Anterior cingulate cortex (tissue), 58 donors: ENCODE measurements at places on chromosomes 5 and 9.

- no peak for DNase-seq
Observed at GRCh38 chr5:109691996-109692395, 2.3 kb downstream of the MAN2A1 start.

GRCh38 chr9:120382453-120382852 is 197.5 kb downstream of the CDK5RAP2 start:
- DNase-seq: no peak

- no peak for DNase-seq
Observed at GRCh38 chr5:142319105-142319504, 5.7 kb downstream of the SPRY4 start.

- DNase-seq: peak; percentile 35
Observed at GRCh38 chr9:14692470-14693250, 572 bp downstream of the ZDHHC21 start.

DNA sequence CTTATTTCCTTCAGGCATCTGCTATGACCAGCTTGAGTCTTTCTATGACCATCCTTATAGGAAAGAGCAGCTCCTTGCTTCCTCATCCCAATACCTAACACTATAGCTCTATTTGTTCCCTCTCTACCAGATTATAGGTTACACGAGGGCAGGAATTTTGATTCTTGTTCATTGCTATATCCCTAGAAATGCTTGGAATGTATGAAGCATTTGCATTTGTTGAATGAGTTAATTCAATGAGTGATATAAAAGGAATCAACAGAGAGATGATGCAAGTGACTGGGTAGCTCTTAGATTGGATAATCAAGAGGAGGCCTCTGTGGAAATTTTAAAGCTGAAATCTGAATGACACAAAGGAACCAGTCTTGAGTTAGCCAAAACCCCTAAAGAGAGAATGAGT is 13.9 kb downstream of the ZCCHC9 start:
- DNase-seq: no peak

- DNase-seq: no peak
Observed at GRCh38 chr9:17600962-17601593, 22.2 kb downstream of the SH3GL2 start.

GRCh38 chr5:172748341-172748843 is 22.6 kb downstream of the DUSP1 start:
- no peak for DNase-seq

- no peak for DNase-seq
Observed at GRCh38 chr9:82421498-82421897, 432.9 kb downstream of the SPATA31D1 start.

- DNase-seq: no peak
Observed at GRCh38 chr9:20538956-20539355, 83.3 kb downstream of the MLLT3 start.

- no peak for DNase-seq
Observed at GRCh38 chr5:125117566-125117965, 371.1 kb upstream of the ZNF608 start.

- no peak for DNase-seq
Observed at GRCh38 chr9:81664638-81665222, 24.6 kb downstream of the TLE1 start.

GRCh38 chr5:170576602-170577535 is 73.0 kb downstream of the KCNIP1 start:
- no peak for DNase-seq

DNA sequence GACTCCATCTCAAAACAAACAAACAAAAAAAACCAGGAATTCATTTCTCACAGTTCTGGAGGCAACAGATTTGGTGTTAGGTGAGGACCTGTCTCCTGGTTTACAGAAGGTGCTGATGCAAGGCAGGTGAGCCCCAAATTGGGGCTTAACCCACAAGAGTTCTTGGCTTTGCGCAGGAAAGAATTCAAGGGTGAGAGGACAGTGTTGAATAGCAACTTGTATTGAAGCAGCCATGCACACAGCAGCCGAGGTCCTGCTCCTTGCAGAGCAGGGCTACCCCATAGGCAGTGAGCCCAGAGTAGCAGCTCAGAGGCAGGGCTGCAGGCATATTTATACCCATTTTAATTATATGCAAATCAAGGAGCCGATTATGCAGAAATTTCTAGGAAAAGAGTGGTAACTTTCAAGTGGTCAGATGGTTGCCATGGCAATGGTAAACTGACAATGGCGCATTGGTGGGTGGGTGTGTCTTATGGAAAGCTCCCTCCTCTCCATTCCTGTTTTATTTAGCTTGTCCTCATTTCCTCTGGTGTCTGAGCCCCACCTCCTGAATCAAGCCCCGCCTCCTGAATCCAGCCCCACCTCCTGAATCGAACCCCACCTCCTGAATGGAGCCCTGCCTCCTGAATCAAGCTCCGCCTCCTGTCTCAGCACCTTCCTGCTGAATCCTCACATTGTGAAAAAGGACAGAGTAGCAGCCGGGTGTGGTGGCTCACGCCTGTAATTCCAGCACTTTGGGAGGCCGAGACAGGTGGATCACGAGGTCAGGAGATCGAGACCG is 34.5 kb upstream of the COL5A1 start:
- no peak for DNase-seq

- no peak for DNase-seq
Observed at GRCh38 chr9:99231711-99232110, 9.6 kb downstream of the SEC61B start.

DNA sequence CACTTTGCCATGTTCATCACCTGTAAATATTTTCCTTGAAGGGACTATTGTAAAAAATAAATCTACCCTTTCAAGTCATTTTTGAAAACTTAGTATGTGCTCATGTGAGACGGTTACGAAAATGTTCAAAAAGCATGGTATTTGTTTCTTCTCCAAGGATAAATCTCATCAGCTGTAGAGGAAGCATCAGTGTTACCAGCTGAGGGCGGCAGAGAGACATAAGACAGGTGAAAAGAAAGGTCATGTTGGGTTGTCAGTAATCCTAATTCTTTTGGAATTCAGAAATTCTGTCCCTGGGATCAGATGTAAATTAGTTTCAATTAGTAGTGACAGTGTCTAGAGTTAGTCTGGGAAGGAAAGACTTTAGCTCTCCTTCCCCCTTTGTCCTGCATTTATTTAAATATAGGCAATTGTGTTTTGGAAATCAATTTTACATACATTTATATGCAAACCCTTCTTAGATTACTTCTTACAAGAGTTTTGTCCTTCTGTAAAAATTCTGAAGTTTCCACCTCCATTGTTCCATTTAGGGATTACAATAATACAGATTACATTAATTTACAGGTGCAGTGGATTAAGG is 791.9 kb upstream of the CDH6 start:
- no peak for DNase-seq

GRCh38 chr9:125850106-125850632 is 103.0 kb downstream of the PBX3 start:
- DNase-seq: no peak

DNA sequence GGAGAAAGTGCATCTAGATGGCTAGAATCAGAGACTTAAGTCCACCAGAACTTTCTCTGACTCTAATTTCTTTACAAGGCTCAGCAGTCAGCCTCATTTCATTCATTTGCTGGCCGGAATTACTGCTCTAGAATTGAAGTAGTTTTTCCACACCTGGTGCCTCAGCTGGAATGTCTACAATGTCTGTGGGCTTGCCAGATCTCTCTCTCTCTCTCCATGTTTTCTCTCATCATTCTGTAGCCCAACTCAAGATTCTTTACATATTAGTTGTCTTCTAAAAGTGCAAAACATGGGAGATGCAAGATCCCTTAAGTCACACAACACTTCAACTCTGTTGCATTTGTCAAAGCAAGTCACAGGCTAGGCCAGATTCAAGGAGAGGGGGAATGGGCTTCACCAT is 103.9 kb upstream of the TAF11L2 start:
- no peak for DNase-seq

- no peak for DNase-seq
Observed at GRCh38 chr9:27433631-27434325, 90.3 kb upstream of the IFNK start.

DNA sequence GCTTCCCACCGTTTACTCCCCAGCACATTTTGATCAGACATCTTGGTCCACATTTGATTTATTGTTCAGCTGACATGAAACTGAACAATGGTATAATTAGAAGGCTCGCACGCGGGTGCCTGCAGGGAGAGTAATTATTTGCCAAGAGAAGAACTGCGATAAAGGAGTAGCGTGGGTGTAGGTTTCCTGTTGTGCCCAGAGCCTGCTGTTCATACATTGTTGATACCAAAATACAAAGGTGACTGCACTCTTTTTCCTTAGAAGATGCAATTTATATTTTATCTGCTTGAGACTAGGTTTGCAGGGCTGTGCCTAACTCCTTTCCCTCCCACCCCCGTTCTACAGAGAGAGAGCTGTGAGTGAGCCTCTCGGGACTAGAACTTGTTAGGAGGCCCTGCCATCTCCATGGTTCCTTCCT is 241.8 kb upstream of the MSX2 start:
- no peak for DNase-seq

- DNase-seq: no peak
Observed at GRCh38 chr5:36173426-36173825, 21.5 kb downstream of the SKP2 start.

DNA sequence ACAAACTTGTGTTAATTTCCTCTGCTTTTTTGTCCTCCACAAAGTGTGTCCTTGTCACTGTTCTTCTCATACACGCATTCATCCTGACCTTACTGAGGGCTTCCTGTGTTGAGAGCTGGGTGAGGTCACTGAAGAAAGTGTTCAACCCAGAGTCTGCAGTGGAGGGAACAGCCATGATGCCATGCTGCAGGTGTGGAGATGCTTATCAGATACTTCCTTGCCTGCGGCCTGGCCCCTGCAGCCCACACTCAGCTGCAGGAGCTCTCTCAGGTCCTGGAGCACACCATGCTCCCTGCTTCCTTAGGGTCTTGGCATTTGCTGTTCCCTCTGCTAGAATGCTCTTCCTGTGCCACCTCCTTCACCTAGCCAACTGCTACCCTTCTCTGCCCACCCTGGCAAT is 108.1 kb upstream of the SPRY4 start:
- DNase-seq: no peak

- no peak for DNase-seq
Observed at GRCh38 chr5:94244921-94245320, 373.5 kb downstream of the KIAA0825 start.

DNA sequence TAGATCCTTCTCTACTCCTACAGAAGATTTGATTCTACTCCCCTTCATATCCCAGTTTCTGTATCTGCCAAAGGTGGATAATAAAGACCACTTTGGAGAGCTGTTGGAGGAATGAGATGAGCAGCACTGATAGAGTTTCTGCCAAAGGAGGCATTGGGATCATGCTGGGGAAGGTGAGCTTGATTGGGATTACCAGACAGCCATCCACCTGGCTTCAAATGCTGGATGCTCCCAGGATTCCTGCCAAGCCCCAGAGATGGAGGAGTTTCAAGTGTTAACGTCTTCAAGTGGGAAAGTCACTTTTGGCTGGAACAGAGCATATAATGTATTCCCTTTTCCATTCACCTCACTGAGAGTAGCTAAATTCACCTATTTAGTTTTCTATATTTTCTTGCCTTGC is 348.4 kb downstream of the TRIM32 start:
- no peak for DNase-seq

- DNase-seq: no peak
Observed at GRCh38 chr9:114359801-114360200, 28.0 kb downstream of the AKNA start.

GRCh38 chr5:101955891-101956290 is 340.2 kb downstream of the SLCO4C1 start:
- DNase-seq: no peak
